ENCODE measurements at places on chromosomes 7 and 10. TPM values are rescaled to one million over a fixed set of nuclear protein-coding genes. Genes with fewer than 3 reads are reported as not detected.

DNA sequence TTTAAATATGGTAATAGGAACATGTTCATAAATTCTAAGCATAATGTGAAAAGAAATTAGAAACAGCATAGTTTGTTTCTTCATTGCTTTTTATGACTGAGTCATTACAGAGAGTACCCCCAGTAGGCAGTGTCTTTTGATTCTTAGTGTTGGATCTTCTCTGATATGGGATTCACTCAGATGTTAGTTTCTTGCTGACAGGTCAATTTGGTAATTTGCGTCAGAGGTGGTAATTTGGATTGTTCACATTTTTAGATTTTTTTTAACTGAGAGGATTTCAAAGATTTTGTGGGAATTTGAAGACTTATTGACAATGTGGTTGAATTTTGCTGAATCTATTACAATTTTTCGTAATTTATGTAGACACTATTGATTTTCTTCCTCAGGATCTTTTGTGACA lies 2.1 kb downstream of the HSPA14 start:
- DNase-seq, result no peak

GRCh38 chr7:122528879-122529481 lies 169.9 kb downstream of the RNF133 start:
- DNase-seq, result no peak

The PON1 gene
- 0.78 TPM for total RNA-seq

The ANKRD7 gene
- not detected for total RNA-seq

The SLC26A4 gene
- total RNA-seq, result 0.33 TPM

The GRM3 gene
- not detected for total RNA-seq

The MRLN gene
- not detected for total RNA-seq

DNA sequence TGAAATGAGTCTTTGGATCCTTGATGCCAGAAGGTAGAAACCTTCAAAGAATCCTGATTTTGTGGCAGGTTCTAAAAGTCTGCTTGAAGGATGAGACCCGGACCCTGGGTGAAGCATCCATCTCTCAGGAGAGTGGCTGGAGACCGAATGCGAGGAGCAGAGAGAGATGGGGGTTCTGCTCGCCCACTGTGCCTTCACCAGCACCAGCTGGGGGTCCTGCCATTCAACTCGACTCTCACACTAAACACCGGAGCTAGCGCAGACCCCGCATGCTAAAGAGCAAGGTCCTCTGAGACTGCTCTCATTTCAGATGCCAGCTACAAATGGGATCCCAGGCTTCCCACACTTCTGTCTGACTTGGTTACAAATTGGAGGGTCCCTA lies 218.4 kb downstream of the GLRX3 start:
- no peak for DNase-seq

- DNase-seq, result no peak
These were observed 2.8 kb upstream of the DENND2A start for GRCh38 chr7:140643416-140643815.

- no peak for DNase-seq
These were observed 396.5 kb downstream of the ADRA2A start for GRCh38 chr10:111473361-111473760.

- DNase-seq, result peak; percentile 47
These were observed 45.0 kb downstream of the TNS3 start for GRCh38 chr7:47536661-47537611.

DNA sequence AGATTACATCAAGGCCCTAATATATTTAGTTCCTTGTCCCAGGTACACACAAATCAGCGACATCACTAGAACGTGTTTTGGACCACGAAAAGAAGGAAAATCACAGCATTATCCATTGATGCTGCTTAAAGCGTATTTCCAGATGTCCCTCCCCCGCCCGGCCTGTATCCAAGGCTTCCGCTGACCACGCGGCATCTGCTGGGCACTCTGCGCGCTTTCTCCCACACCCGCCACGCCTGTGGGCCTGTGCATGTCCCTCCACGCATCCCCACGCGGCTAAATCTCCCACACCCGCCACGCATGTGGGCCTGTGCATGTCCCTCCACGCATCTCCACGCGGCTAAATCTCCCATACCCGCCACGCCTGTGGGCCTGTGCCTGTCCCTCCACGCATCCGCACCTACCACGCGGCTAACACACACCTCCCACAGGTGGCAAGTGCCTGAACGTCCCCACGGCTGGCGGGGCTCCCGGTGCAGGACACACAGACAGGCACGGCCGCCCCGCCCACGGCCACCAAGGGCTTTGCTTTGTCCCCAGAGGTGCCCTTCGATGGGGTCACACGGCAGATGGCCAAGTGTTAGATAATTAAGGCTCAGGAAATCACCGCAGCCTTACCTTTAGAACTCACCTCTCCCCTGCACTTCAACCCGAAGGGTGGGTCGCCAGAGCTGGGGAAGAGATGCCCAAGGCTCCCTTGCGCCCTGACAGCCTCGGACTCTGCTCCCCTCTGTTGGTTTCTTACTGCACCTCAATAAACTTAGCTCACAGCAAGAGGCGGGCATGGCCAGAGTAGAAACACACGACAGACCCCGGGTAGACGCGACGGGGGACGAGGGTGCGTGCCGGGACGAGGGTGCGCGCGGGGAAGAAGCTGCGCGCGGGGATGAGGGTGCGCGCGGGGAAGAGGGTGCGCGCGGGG lies 49.5 kb downstream of the DIP2C start:
- DNase-seq, result no peak

Data from body of pancreas (tissue), 4 donors.